ENCODE measurements at places on chromosomes 4 and X. TPM values are rescaled to one million over a fixed set of nuclear protein-coding genes. Genes with fewer than 3 reads are reported as not detected.

GRCh38 chr4:64305565-64306254 is 103.5 kb downstream of the TECRL start:
- no peak for DNase-seq

GRCh38 chr4:118680808-118681207 is 4.4 kb upstream of the METTL14 start:
- DNase-seq = no peak

GRCh38 chr4:3749081-3749480 is 17.1 kb upstream of the ADRA2C start:
- no peak for DNase-seq

GRCh38 chr4:153084980-153085630 is 119.1 kb upstream of the TRIM2 start:
- peak; percentile 90 for DNase-seq

GRCh38 chr4:7852568-7853185 is 87.0 kb downstream of the AFAP1 start:
- DNase-seq = no peak

DNA sequence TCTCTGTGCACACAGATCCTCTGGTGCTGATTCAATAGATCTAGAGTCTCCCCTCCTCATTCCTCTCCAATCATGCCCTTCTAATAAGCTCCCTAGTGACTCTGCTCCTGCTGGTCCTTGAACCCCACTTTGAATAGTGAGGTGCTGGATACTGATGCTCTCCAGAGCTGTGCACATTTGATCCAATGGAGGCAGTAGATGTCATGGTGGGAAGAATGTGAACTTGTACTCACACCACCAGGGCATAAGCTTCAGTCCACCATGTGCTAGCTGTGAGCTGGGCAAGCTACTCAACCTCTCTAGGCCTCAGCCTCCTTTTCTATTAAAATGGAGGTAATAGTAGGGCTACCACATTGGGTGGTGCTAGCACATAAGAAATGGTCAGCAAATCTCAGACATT is 241.1 kb downstream of the SPATA18 start:
- no peak for DNase-seq

Gene CSN1S1
- not detected for total RNA-seq

Gene DGAT2L6
- total RNA-seq = not detected

All from Right ventricle myocardium inferior (tissue), 1 donor.